ENCODE measurements at places on chromosomes 3 and 15.

DNA sequence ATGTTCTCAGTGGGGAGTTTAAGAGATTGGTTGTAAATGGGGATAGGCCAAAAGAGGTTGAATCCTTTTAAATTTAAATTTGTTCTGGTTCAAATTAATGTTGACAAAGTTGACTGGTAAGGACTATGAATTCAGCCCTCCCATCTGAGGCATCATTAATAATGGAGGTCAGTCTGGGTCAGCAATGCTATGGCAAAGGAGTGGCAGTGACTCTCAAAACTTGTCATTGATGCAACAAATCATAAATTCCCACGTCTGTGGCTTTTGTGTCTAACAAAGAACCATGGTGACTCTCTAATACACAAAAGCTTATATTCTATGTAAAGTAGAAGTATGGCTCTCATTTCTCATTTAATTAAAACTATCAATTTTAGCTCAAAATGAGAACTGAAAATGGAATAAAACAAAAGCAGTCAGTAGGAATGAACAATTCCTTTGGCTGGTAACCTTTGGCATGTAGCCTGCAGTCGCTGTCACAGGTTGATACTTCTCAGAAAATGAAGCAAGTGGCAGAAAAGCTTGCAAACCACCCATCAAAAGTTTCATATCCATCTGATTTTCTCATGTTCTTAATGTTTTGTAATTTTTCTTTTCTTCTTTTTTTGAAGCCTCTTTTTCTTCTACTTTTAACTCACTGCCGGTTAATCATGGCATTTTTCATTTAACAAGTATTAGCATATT lies 12.2 kb upstream of the ZBED2 start:
- no peak for DNase-seq

DNA sequence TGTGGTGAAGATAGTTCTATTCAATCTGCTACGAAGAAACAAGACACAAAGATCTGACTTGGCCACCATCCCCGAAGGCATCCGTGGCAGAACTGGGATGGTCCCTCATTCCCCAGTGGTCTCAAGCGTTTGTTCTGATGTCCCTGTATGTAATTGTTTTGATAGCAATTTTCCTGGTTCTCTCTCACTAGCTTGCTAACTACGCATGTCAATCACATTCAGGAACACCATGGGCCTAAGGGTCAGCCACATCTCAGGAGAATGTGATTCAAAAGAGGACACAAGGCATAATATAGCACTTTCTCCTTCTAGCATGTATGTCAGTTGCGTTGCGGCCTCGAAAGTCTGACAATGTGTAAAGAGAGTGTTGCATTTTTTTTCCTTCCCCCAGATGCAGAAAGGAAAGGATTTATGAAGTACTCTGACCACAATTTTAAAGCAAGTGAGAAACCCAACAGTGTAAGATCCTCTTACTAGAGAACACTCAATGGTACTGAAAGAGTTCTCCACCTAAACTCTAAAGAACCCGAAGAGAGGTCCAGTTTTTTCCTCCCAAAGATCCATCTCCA lies 32.0 kb upstream of the TCF12 start:
- DNase-seq = no peak

DNA sequence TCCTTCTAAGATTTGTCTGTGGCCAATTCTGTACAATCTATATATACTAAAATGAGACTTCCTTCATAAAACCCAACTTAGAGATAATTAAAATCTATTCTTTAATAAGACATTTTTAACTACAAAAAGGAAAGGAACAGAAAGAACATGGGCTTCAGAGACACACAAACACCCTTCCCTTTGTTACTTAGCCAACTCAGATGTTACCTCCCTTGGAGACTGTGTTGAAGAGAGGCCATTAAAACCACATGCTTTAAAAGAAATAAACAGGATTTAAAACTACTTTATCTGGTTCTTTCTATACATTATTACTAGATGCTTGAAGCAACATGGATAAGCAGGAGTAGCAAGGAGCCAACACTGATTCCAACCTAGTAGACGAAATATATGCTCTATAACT lies 42.0 kb downstream of the LRRFIP2 start:
- no peak for DNase-seq

GRCh38 chr3:161674402-161674801 lies 177.8 kb downstream of the OTOL1 start:
- peak; percentile 41 for DNase-seq

DNA sequence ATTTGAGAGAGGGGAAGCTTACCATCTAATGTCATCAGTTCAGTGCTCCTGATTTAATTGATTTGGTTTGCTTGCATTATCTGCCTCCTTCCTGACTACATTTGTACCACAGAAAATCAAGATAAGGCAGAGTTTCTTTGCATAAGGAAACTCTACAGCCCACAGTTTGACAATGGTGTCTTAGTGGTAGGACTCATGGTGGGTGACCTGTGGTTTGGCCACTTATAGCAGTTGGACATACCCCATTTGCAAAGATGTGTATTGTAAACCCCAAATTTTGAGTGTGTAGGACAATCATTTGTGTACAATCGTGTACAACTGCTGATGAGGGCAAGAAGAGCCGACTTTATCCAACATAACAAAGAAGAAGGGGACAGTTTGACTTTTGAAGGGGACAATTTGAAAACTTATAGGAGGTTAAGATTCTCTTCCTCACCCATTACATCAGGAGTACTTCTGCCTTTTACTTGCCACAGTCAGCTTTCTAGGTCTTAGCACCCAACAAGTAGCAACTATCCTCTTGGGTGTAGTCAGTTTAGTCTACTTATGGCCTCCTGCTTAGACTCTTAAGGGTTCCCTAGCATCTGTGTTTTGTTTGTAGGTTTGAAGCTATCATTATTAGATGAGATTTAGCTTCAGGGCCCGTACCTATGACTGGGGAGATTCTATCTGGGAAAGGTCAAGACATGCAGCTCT lies 6.2 kb downstream of the TGFBR2 start:
- DNase-seq = no peak

- DNase-seq = no peak
These were observed 9.9 kb downstream of the THSD4 start for GRCh38 chr15:71124937-71125790.

DNA sequence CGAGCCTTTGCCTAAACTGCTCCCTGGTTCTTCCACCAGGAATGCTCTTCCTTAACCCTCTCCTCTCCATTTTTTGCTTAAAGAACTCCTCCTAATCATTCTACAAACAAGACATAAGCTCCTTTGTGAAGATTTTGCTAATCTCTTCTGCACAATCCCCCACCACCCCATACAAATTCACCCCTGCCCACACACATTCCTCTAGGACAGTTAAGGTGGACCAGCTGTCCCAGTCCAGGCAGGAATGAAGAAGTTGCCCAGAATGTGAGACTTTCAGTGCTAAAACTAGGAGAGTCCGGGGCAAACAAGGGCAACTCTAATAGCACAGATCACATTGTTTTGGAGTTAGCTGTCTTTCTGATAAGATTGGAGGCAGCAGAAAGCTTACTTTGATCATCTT lies 13.9 kb upstream of the FAM174B start:
- no peak for DNase-seq

- DNase-seq = no peak
These were observed 33.5 kb upstream of the MKRN3 start for GRCh38 chr15:23532024-23532423.

DNA sequence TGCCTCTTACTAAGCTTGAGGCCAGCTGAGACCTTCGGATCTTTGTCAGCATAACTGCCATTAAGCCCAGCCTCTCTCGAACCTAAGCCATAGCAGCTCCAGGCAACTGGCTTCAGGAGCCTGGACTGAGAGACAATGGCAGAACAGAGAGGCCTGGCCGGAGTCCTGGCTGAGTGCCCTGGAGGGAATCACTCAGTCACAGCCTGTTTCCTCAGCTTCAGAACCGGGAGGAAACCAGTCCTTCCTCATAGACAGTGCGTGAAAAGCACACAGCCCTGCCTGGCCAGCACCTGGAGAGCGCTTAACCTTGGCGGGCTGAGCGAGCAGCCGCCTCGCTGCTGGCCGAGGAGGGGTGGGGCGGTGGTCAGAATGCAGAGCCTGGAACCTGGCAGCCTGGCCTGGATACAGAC lies 21.6 kb downstream of the RNU5B-1 start:
- DNase-seq = no peak

DNA sequence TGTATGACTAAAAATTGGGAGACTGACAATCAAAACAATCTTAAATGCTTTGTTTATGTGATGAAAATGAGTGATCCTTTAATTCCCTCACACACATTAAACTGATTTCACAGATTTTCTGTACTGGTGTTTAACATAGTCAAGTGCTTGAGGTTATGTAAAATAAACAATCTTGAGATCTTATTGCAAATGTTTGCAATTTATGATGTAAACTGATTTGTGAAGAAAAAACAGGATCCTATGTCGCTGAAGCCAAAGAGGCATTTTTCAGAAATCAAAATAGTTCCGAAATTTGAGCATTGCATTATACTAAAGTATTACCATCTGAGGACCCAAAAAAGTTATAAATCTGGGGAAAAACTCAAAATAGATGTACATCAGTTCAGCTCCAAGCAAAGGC lies 12.7 kb downstream of the SHOX2 start:
- DNase-seq = no peak

DNA sequence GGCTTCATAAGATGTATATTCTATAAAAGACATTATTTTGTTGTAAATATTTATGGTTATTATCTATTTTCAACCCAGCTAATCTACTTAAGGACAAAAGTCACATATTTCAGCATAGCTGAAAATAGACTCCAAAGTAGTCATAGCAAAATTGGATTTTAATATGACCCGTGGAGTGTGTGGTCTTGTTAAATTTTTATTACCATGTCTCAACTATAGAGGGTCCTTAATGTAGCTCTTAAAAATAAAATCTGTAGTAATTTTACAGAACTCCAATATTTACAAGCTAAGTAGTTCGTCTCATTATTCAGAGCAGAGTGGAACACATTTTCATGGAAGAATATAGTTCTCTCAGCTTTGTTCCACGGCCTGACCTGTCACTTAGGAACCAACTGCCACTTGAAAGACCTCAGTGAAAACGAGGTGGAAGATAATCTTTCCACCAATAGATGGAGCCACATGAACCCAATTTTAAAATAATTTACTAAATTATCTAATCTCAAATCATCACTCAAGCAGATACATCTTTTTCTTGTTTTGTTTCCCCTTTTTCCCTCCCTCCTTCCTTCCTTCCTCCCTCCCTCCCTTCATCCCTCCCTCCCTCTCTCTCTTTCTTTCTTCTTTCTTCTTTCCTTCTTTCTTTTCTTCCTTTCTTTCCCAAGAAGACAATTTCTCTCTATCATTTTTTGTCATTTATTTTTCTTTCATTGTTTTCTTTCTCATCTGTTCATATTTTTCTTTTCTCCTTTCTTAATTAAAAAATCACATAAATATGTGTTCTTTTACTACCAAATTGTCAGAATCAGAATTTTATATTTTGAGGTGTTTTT lies 97.2 kb downstream of the CLDN1 start:
- DNase-seq = no peak

- no peak for DNase-seq
These were observed 217.9 kb downstream of the TBC1D2B start for GRCh38 chr15:77859491-77860060.

GRCh38 chr15:80662757-80663553 lies 32.2 kb upstream of the ABHD17C start:
- DNase-seq = no peak

- no peak for DNase-seq
These were observed 55.8 kb downstream of the LSM3 start for GRCh38 chr3:14234251-14235002.

DNA sequence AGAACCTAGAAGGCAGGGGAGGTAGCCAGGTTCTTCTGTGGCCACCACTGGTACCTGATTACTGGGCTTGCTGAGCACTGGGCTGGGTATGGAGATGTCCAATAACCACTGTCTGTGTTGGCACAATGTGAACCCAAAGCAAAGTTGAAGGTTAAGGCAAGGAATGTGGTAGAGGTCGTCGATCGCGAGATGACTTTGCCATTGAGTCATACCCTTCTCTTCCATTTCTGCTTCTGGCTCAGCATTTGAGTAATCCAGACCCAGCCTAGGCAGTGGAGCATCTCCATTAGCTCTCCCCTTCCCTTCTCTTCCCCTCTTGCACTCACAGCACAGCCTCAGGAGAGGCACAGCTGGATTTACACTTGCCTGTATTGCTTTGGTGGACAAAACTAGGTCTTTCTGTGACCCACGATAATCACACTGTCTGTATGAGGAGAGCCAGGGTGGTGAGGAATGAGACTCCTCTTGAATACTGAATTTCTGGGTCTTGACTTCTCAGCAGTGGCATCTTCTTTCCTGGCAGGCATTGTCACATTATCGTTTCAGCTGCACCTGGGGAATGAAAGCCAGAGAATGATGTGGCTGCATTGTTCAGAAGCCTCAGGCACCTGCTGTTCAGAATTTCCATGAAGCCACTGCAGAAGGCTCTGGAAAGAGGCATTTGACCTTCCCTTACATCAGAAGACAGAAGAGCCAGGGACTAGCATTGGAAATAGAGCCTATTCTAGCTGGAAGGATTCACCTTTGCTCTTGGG lies 272.6 kb downstream of the PDCD6IP start:
- no peak for DNase-seq

DNA sequence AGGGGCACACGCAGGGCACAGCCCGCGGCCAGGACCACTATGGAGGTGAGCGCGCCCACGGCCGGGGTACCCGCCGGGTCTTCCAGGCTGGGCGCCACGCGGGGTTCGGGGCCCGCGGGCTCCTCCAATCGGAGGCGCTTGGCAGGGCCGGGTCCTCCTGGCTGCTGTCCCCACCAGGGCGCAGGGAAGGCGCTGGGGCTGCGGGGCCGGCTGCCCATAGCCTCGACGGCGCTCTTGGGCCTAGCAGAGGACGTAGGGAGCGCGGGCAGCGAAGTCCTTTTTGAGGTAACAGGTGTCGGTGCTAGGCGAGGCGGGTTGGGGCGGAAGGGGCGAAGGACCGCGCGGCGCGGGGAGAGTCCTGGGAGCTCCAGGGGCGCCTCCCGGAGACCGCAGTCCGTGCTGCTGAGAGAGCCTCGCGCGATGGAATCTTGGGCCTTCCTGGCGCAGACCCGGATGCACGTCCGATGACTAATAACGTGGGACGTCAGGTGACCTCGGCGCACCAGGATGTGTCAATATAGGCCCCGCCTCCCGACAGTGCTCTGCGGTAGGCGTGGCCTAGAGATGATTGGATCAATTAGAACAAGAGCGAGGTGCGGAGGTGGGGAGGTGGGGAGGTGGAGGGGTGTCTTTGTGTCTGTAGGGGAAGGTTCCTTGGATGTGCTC lies at the start of gene PRR23A:
Gene PRR23A (minus strand): TSS at position 218 of the 666 bp plus-strand sequence. CDS start 0 bp downstream, at position 218.
- no peak for DNase-seq

- no peak for DNase-seq
These were observed 108.7 kb downstream of the MYO9A start for GRCh38 chr15:72009222-72009621.

GRCh38 chr15:41492597-41493204 lies 973 bp upstream of the ITPKA start:
- DNase-seq = peak; percentile 52

DNA sequence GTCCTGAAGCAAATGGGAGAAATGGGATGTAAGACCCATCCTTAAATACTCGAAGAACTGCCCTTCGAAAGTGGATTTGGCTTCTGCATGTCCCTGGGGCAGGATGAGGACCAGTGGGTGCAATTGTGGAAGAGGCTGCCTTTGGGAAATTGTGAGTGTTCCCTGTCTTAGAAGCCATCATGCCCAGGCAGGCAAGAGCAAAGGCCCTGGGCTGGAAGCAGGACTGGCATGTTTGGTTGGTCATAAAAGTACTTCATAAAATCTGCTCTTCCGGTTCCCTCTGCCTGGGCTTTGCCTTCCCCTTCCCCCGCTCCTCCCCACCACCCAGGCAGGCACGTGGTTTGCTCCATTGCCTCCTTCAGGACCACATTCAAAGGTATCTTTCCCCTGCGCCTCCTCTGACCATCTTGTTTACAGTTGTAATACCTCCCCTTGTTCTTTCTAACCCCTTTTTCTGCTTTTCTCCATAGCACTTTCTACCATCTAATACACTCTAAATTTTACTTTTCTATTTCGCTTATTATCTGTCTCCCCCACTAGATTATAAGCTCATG lies 8.3 kb downstream of the MINAR1 start:
- no peak for DNase-seq

All from SK-N-DZ (cell line).